Stimulated activated naive CD4-positive, alpha-beta T cell (primary cell): ENCODE measurements at places on chromosomes 12 and 14.

GRCh38 chr12:92462049-92462448 lies 240.7 kb upstream of the PLEKHG7 start:
- no peak for DNase-seq

- no peak for DNase-seq
Observed at GRCh38 chr14:61765225-61765943, 3.2 kb downstream of the SNAPC1 start.

- DNase-seq = no peak
Observed at GRCh38 chr12:8501720-8502119, 11.6 kb upstream of the CLEC4D start.

GRCh38 chr14:65098586-65098985 lies 3.7 kb downstream of the MAX start:
- peak; percentile 59 for DNase-seq

DNA sequence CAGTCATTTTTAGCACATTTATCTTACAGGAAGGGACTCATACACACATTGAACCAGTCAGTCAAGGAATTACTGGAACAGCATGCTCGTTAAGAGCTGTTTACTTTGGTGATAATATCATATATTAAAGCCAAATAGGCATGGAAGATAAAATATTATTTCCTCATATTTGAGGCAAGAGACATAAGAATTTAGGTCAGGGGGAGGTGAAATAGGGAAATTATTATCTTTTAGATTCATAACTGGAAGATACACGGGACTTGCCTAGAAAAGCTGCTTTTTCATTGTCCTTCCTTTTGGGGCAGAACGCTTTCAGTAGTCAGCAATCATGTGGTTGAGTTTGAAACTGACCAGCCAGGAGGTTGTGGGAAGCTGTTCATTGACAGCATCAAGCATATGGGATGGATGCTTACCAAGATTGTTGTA lies 72.5 kb downstream of the NTN4 start:
- no peak for DNase-seq

DNA sequence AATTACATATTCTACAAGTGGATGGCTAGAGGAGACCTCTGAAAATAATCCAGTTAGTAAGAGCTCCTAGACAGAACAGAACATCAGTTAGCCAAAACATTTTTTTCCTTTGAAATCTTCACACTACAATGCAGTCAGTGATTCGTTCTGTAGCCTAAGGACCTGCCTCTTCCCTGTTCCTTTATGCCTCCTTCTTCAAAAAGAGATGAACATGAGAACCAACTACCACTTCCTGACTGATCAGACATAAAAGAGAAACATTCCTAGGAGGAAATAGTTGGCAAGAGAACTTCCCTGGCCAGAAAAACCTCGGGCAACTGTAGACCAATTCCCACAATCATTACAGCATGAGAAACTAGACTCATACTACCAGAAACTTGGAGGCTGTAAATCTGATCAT lies 29.4 kb downstream of the ITPR2 start:
- no peak for DNase-seq

DNA sequence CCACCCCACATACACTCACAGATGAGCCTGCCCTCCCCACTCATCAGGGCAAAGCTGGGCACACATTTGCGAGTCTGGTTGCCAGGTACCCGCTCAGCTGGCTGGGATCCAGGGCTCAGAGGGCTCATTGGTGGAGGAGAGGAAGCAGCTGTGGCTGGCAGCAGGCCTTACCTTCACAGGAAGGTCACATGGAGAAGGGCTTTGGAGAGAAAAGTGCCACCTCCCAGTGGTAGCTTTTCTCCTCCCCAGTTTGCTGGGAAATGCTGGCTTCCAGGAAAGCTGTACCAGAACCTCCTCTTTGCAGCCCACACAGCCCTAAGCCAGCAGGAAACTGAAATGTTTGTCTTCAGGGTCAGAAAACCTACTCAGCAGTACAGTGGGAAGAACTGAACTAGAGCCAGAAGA lies 55.6 kb downstream of the LGMN start:
- peak; percentile 59 for DNase-seq

DNA sequence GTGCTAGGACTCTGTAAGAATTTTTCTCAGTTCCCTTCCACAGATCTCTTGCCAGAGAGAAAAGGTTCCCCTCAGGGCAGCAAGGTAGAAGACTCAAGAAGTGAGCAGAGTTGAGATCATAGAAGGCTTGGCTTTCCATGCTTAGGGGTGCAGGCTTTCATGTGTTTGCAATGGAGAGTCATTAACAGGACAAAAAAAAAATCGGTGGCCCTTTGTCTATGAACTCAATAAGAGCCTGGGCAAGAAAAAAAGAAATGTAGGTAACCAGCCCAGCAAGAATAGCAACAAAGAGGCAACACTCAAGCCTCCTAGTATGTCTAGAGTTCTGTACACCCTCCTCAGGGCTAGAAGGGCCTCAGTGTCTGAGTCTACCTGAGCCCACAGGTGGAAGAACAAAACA lies 23.4 kb upstream of the LRP6 start:
- no peak for DNase-seq

DNA sequence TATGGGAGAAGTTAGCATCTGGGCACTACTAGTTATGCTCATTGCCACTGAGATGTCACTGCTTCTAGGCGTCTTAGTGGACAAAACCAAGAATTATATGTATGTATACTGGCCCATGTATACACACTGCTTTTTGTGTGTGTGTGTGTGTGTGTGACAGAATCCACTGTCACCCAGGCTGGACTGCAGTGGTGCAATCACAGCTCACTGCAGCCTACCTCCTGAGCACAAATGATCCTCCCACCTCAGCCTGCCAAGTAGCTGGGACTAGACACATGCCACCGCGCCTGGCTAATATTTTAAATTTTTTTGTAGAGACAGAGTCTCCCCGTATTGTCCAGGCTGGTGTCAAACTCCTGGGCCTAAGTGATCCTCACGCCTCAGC lies 25.2 kb downstream of the LIMA1 start:
- DNase-seq = no peak

- no peak for DNase-seq
Observed at GRCh38 chr12:113955109-113955970, 10.8 kb downstream of the RBM19 start.

- no peak for DNase-seq
Observed at GRCh38 chr12:30599608-30600007, 96.1 kb downstream of the IPO8 start.

GRCh38 chr14:61927060-61927459 lies 164.8 kb downstream of the SNAPC1 start:
- no peak for DNase-seq

DNA sequence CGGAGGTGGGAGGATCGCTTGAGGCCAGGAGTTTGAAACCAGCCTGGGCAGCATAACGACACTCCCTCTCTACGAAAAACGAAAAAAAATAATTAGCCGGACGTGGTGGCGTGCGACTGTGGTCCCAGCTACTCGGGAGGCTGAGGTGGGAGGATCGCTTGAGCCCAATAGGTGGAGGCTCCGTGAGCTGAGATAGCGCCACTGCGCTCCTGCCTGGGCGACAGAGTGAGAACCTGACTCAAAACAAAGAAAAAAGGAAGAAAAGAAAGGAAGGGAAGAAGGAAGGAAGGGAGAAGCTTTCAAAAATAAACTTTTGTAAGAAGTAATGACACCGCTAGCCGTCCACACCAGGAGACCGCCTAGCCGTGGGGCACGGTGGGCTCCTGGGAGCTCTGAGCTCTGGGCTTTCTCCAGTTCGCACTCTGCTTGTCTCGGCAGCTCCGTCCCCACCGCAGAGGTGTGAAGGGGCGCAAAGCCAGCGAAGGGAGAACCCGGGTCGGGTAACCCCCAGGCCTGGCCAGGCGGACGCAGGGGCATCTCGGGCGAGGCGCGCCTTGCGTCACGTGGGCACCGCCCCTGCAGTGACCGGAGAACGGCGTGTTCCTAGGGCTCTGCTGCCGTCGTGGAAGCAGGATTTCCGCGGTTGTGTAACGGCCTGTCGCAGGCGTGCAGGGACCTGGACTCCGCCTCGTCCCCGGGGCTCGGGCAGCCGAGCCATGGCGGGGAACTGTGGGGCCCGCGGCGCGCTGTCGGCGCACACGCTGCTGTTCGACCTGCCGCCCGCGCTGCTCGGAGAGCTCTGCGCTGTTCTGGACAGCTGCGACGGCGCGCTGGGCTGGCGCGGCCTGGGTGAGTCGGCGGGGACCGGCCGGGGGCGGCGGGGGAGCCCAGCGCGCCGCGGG lies at the start of gene IRAK3:
IRAK3 (plus strand) TSS at position 631 of the 902 bp plus-strand sequence; CDS start at position 717, 86 bp downstream.
- peak; percentile 17 for DNase-seq

DNA sequence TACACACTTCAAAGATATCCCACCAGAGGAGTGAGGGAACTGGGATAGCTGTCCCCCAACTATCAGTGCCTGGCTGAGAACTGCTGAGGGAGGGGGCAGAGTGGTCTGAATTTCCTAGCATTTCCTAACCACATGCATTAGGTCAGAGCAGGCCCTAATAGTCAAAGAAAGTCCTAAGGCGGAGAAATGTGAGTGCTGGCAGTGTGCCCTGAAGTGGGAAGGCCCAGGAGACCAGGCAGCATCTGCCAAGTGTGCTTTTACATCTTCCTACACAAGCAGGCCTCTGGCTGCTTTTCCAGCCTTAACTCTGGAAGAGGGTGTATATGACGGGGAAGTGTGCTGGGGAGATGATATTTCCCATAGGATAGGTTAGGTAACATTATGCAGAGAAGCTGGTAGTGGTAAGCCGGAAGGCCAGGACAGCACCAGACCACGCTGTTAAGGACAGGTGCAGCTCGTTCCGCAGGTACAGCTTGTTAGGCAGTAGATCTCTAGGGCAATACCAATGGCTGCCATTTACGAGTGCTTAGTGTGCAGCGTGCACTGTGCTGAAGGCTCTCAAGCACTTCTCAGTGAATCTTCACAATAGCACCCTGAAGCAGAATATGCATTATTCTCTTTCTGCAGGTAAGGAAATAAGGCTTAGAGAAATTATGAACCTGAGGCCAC lies 9.1 kb upstream of the CCDC198 start:
- no peak for DNase-seq

GRCh38 chr12:47570151-47570550 lies 135.7 kb downstream of the RPAP3 start:
- DNase-seq = no peak

DNA sequence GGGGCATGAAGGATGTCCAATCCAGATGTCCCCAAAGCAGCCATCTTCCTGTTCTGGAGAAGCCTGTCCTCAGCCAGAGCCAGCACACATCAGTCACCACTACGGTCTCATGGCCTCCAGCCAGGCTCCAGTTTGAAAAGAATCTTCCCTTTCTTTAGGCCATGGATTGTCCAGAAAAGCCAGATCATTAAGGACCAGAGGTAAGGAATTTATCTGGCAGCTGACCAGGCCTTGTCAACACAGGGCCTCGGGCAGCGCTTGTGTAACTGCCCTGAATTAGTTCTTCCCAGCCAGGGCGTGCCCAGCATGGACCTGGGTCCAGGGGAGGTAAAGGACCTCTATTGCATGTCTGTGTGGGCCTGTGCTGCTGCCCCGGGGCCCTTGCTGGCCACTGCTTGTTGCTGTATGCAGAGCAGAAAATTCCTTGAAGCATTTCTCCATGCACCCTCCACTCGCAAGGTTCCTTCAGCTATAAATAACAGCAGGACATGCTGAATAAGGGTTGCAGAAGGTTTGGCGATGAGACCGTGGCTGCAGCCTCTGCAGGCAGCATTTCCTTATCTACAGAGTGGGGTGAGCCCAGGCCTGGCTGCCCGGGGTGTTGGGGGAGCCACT lies 21.7 kb upstream of the VPS37B start:
- DNase-seq = no peak

DNA sequence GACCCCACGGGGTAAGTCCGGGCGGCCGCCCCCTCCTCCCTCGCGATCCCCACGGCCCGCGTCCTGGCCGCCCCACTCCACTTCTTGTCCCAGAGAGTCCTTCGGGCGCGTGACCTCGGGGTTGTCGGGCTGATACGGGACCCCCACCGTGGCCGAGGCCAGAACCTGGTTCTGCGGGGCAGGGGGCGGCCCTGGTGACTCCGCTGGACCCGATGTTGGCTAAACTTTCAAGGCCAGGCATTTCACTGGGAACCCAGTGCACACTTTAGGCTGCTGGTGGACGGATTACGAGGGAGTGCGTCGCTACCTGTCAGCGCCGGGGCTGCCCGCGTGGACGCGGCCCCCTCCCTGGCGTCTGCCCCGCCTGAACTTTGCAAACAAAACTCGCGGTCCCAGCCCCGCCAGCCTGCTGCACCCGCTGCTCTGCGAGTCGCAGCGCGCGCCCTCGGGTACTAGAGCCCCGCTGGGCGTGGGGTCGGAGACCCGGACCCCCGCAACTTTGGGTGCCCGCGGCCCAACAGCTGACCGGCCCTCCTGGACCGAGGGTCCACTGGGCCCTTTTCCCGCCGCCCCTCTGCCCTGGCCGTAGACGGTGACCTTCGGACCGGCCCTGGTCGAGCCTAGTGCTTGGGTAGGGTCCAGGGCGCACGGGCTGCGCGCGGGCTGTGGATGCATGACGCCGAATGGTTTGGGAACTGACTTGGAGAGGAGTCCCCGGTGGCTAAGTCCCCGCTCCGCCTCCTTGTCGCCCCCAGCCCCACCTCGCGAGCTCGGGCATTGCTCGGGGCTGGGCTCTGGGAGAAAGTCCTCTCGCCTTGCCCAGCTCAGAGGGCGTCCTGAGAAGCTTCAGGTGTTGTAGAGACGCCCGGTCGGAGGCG lies 624 bp downstream of the RIN3 start:
- peak; percentile 5 for DNase-seq

GRCh38 chr12:2117541-2117940 lies 64.8 kb downstream of the CACNA1C start:
- no peak for DNase-seq

DNA sequence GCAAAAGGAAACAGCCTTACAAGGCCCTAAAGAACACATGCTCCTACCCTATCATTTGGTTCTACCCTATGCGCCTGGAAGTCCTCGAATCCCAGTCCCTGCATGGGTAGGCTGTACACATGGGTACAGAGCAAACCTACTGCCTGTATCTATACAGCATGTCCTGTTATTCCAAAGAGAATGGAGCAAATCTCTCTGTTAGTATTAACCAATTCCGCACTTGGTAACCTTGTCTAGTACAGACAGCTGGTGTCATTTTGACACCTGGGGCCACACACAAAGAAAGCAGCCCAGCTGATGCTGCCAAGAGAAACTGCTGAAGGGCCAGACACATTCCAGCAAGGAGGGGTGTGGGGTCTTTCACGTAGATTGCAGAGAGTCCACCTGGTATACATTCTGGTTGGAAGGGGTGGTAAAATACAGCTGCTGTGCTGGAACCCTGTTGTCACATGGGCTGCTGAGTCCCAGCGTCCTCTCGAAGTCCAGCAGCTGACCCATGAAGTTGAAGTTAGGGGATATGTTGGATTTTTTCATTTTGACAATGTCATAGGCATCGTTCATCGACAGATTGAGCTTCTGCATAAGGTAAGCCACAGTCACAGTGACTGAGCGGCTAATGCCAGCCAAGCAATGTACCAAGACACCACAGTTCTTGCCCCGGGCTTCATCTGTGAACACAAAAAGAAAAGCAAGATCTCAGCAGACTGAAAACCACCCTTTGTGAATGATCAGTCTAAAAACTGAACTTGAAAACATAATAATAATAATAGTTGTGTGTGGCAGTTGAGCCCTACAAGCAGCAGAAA lies 3.2 kb downstream of the DUSP6 start:
- no peak for DNase-seq
